ENCODE measurements at places on chromosomes 7 and 10. TPM values are rescaled to one million over a fixed set of nuclear protein-coding genes. Genes with fewer than 3 reads are reported as not detected.

Gene COL26A1
- not detected for total RNA-seq

- no peak for DNase-seq
Observed at GRCh38 chr10:96910488-96911395, 78.6 kb downstream of the LCOR start.

GRCh38 chr10:88886557-88886956 lies 6.5 kb downstream of the STAMBPL1 start:
- DNase-seq = no peak

- no peak for DNase-seq
Observed at GRCh38 chr10:9253121-9253520, 1198.6 kb downstream of the GATA3 start.

- no peak for DNase-seq
Observed at GRCh38 chr7:148264933-148265557, 325.5 kb upstream of the C7orf33 start.
